ENCODE measurements at places on chromosomes 3 and 15.

- DNase-seq: no peak
Observed at GRCh38 chr3:40070816-40071215, 238.7 kb upstream of the EIF1B start.

DNA sequence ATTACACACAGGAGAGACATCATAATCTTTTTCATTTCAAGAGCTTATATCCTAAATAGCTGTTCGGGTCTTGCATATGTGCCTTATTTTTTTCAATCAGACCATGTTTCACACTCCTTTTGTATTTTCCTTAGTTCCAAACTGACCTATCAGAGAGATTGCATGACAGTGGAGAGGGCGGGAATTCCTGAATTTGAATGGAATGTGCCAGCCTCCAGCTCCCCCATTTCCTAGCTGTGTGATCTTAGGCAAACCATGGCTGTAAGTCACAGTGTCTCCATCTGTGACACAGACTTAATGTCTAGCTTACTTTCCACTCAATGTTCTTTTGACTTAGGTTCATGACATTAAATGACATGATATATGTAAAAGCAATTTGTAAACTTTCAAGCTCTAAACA is 62.0 kb upstream of the CSTA start:
- no peak for DNase-seq

- no peak for DNase-seq
Observed at GRCh38 chr15:60539016-60539415, 60.1 kb upstream of the ICE2 start.

GRCh38 chr3:45362758-45363157 is 25.6 kb upstream of the LARS2 start:
- DNase-seq: no peak

- no peak for DNase-seq
Observed at GRCh38 chr3:96039632-96040031, 774.8 kb upstream of the EPHA6 start.

GRCh38 chr15:70281811-70282307 is 184.1 kb upstream of the TLE3 start:
- DNase-seq: no peak

DNA sequence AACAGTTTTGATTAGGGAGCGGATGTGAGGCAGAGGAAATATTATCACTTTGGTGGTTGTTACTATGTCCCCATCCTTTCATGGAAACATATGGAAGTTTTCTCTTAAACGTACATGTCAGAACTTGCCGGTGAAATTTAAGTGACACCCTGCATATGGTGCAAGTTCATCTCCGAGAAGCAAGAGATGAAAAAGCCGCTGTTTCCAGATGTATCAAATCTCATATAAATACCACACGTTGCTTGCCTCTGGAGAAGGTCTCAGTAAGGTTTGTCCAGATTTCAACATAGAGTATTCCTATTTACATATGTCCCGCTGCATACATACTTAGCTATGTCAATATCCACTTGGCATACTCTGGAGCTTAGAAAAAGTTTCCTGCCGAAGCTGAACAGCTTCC is 172.2 kb upstream of the ICE2 start:
- no peak for DNase-seq

DNA sequence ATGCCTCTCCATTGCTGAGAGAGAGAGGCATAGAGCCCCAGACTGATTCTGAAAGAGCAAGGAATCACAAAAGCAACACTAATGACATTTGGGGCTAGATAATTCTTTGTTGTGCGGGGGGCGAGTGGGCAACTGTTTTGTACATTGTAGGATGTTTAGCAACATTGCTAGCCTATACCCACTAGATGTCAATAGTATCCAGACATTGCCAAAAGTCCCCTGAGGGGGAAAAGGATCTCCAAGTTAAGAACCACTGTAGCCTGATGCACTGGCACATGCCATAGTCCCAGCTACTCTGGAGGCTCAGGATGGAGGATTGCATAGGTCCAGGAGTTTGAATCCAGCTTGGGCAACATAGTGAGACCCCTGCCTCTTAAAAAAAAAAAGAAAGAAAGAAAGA is 22.8 kb upstream of the GOLM2 start:
- DNase-seq: no peak
